ENCODE measurements at places on chromosomes 4 and X. TPM values are rescaled to one million over a fixed set of nuclear protein-coding genes. Genes with fewer than 3 reads are reported as not detected.

The FUNDC2 gene
- 253 TPM for total RNA-seq

The FAM47A gene
- total RNA-seq: not detected

The CT45A1 gene
- not detected for total RNA-seq

- H3K36me3 ChIP-seq: no peaks in the 10 kb centered on the region
- H3K4me3 ChIP-seq: no peak overlapping the region
- H3K27ac ChIP-seq: no peak overlapping the region
- no peaks in the 10 kb centered on the region for H3K4me1 ChIP-seq
Observed at GRCh38 chr4:74543983-74544382, 99.0 kb downstream of the AREG start.

DNA sequence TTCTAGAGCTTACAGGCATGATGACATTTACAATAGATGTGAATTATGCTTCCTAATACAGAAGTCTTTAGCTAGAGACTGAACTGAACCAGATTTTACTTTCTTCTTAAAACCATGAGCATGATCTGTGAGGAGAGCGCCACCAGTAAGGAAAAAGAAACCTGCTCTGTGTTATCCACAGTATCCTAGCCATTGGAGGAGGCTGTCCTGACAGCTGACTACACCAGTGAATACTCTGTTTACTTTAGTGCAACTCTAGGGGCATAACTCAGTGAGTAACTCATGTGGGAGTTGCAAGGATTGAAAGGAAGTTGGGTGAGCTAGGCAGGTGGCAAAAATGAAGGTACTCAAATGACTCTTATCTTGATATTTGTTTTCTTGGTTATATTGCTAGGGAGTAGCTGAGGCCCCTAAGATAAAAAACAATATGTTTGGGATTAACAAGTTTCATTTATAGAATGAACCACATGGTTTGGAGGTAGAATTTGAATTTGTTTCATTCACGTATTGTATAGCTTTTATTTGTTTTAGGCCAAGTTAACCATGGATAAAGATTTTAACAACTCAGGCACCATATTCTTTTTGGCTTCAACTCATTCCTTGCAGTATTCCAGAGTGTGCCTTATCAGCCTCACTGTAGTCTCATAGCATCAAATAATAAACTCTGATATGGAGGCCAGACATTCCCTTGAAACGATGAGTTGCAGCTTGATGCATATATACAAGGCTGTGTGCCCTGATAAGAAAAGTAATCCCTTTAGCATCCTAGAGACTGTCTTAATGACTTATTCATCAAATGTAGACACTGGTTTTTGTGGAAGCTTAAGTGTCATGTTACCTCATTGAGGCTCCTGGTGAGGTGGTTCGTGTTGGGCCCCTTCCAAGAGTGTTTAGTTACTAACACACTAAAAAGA lies 2.5 kb downstream of the BMP3 start:
- H3K4me3 ChIP-seq: no peak overlapping the region
- no peak overlapping the region for H3K27ac ChIP-seq
- H3K27me3 ChIP-seq: peaks cover 87% of the 10 kb centered on the region
- peaks cover 7% of the 10 kb centered on the region for H3K4me1 ChIP-seq
